ENCODE measurements at places on chromosomes 2 and 18.
A peak's percentile ranks its signal among the peaks of the same experiment; 100 is the strongest.

DNA sequence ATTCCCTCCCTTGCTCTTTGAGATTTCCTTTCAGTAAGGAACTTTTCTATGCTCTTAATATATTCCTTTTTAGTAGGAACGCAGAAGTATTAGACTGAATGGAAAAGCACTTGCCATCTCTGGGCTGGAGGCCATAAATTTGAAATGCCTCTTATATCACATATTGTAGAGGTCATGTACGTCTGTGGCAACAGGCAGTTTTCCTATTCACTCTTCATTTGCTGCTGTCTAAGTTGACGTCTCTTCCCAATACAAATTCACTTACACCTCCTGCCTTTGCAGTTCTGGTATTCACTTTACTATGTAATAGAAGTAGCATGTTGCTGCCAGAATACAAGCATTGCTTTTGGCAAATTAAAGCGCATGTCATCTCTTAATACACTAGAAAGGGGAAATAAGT, 34.7 kb downstream of the MGAT4A start:
- DNase-seq, result no peak

GRCh38 chr18:46084431-46084830, 12.4 kb upstream of the PSTPIP2 start:
- DNase-seq, result no peak

- no peak for DNase-seq
These were observed 93.2 kb upstream of the CCDC150 start for GRCh38 chr2:196546151-196546919.

GRCh38 chr18:4282954-4283353, 172.2 kb downstream of the DLGAP1 start:
- DNase-seq, result no peak

DNA sequence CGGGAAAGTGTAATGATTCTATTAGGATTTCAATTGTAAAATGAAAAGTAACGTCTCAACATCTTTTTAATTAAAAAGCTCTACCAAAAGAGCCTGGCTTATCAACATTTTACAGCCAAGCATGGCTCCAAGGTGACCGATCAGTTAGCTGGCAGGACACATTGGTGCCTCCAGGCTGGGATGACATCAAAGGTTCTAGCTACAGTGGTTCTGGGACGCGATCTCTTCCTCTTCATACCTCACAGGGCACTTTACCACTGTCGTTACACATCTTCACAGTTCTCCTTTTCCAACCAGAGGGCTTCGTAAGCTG, 693 bp downstream of the ORC2 start:
- no peak for DNase-seq

DNA sequence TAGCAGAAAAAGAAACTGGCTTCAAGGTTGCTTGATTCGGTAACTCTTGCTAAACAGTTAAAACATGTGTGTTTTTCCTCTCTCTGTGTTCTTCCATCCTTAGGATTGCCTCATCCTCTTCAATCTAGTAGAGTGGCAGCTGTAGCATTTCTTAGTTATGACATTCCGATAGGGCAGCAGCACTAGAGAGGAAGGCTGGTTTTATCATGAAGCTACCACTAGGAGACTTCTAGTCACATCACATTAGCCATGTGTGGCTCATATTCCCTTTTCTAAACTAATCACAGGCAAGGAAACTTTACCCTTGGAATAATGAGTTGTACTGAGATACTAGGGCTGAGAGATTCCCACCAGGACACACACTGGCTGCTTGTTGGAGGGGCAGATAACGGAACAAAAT, 187.6 kb downstream of the DOK6 start:
- no peak for DNase-seq

DNA sequence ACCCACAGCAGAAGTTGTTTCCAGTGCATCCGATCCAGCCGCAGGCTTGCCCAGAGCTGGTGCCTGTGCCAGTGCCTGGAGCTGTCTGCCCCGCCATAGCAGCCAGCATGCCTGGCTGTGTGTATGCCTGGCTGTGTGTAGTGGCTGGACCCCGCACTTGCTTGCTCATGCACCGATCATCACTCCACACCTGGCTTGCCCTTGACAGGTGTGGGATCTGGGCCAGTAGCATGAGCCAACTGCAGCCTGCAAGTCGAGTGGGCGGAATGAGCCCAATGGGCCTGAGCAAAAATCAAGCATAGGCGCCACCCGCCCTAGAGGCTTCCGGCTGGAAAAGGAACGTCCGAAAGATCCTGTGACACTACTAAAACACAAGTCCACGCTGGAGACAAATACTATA, 74.5 kb downstream of the EPB41L3 start:
- DNase-seq, result no peak

GRCh38 chr2:29011418-29012060, 30.4 kb downstream of the TOGARAM2 start:
- DNase-seq, result no peak

GRCh38 chr18:58552057-58552461, 76.8 kb downstream of the ALPK2 start:
- DNase-seq, result no peak

DNA sequence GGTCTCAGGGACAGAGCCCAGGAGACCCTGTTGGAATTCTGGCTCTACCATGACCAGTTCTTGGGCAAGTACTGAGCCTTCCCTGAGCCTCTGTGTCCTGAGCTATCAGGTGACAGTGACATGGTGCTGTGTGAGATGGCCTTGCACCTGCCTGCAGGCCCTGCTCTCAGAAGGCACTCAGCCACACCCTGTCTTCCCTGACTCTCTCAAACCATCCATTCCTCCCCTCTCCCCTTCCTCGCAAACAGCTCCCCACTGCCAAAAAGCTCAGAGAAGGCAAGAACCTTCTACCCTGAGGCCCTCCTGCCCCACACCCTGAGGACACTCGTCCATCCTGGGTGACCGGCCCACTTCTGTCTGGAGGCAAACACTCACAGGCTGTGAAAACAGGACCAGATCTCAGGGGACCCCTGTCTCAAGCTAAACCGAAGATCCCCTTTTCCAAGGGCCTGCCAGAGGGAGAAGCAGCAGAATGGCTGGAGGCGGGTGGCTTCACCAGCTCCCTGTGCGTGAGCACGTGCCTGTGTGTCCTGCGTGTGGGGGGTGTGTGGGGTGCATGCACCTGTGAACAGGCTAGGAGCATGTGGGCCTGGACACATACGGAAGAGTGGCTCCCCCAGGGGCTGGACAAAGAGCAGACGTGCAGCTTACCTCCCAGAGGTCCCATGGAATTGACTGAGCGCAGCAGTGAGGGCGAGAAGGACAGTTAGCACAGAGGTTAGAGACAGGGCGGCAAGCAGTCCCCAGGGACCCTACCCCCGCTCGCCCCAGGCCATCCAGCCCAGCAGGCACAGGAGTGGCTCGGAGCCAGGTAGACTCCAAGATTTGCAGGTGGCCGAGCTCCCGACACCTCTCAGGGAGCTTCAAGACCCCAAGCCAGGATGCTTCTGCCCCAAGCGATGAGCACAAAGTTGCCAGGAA, 53.9 kb downstream of the BIN1 start:
- no peak for DNase-seq

DNA sequence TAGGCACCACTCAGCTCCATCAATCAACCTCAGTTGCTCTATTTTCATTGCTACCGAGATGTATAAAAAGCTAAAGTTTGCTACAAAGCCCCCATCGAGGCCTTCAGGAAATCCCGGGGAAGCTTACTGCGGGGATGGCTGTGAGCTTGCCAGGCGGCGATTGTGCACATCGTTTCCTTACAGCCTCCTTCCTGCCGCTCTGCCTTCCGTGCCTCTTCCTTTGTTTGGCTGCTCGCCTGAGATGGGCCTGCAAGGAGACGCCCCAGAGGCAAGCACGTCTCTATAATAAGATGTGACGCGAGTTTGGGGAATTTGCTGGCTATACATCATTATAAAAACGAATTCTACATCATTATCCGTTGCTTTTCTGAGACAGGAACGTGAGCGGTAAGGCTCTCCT, 41.6 kb downstream of the DHRS9 start:
- no peak for DNase-seq

GRCh38 chr18:12333506-12334290, 25.7 kb downstream of the TUBB6 start:
- DNase-seq, result no peak

- no peak for DNase-seq
These were observed 69.8 kb downstream of the ARHGEF33 start for GRCh38 chr2:38959466-38959865.

GRCh38 chr2:238644095-238645081, 203.5 kb upstream of the TWIST2 start:
- peak; percentile 90 for DNase-seq

DNA sequence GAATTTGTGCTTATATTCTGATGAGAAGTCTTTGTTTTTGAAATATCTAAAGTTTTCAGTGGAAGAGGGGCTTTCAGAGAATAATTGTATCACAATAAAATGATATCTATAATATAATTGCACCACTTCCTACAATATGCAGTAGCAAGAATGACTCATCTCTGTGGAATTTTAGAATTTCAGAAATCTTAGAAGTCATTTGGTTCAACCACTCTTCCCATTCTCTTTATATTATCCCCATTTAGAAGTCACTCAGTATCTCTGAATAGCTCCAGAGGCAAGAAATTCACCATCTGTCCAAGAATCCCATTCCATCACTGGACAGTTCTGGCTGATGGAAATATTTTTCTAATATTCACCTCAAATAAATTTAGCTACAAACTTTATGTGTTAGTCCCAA, 59.3 kb upstream of the CCDC68 start:
- DNase-seq, result peak; percentile 56

- no peak for DNase-seq
These were observed 5.3 kb upstream of the NCK2 start for GRCh38 chr2:105739426-105739825.

- DNase-seq, result peak; percentile 33
These were observed 6.9 kb upstream of the PARD3B start for GRCh38 chr2:204538182-204539018.

- DNase-seq, result no peak
These were observed 286.6 kb upstream of the HDAC4 start for GRCh38 chr2:239687441-239687840.

DNA sequence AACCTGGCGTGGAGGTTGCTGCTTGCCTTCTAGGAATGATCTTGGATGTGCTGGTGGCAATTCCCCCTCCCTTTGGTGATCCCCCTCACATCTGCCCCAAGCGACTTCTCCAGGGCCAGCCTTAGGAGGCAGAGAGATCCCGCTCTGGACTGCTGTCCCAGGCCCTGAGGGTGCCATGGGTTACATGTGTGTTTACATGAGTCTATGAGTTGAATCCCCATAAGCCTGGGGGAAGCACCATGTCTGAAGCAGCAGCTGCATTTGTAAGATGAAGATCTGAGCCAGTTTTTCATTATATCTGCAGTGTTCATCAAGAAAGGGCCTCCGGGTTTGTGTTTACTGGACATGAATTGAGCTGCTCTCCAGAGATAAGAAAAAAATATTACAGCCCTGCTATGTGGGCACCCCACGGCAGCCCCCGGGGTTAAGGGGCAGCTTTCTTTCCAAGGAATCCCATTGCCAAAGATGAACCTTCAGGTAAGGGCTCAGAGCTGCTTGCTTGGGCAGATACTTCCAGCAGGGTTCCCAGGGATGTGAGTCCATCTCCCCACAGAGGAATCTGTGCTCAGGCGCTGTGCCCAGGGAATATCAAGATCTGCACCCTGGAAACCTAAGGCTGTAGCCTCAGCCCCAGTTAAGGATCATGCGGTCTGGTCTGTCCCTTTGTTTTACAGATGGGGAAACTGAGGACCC, 46.0 kb downstream of the MRPS5 start:
- DNase-seq, result no peak
